ENCODE measurements at places on chromosomes 16 and 17.
A peak's percentile ranks its signal among the peaks of the same experiment; 100 is the strongest.

- peak; percentile 95 for DNase-seq
Observed at GRCh38 chr17:68035523-68036303, at the start of gene KPNA2. KPNA2 (plus strand) TSS chr17:68035735; CDS start chr17:68037133, 1,398 bp downstream.

DNA sequence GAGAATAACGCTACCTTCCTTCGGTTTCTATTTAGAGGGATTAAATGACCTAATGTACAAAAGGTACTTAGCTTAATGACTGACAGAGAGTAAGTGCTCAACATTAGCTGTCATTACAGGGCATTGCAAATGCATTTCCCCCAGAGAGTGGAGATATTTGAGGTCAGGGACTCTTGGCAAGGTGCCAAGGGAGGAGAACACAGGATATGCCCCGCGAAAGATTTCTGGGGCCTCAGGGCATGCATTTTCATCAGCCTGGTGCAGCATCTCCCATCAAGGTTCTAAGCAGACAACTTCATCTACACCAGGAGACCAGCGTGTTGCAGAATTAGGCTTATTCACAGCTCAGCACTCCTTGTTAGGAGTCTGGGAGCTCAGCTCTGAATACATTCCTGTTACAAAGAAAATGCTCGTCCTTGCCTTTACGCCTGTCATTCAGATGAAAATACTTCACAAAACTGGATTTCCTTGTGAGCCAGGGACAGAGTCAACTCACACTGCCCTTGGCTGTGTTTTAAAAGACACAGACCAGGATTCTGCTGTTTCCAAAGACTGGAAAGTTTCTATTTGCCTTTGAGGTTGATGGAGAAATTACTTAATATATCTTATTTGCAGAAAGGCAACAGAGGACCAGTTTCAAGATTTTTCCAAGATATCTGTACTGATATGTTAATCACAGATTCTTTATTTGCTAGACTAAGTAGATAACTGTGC is 108.2 kb downstream of the VAT1L start:
- peak; percentile 65 for DNase-seq

- no peak for DNase-seq
Observed at GRCh38 chr17:47665655-47666054, 15.9 kb downstream of the KPNB1 start.

DNA sequence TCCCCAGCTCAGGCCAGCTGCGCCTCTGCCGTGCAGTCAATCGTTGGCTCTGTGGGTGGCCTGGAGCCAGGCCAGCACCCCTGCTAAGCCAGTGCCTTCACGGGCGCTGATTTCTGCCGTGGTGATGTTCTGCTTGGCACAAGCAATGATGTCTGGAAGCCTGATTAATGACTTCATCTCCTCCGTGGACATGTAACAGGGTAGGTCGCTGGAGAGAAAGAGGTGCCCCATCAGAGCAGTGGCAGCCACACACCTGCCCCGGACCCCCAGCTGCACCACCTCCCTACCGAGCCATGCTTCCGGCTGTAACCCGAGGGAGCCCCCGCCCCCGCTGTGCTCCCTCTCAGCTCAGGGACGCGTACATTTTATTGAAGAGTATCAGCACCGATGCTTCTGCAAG is 1.9 kb downstream of the ARL16 start:
- DNase-seq = no peak

DNA sequence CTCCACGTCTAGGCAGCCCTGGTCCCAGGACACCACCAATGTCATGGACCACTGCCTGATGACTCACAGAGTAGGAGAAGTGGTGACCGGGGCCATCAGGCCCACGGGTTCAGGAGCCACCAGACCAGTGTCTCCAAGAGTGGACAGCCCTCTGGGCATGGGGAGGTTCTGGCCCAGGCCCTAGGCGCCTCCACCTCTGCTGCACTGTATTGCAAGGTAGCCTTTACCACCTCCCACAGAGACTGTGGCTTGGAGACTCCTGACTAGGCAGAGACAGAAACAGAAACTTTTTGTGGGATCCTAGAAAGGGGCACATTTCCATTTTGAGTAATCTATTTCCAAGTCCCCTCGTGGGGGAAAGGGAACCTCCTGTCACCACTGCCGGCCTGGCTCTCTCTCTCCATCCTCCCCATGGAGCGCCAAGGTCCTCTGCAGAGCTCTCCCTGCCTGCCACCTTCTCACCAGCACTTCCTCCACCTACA is 2.9 kb downstream of the CDIP1 start:
- DNase-seq = no peak

DNA sequence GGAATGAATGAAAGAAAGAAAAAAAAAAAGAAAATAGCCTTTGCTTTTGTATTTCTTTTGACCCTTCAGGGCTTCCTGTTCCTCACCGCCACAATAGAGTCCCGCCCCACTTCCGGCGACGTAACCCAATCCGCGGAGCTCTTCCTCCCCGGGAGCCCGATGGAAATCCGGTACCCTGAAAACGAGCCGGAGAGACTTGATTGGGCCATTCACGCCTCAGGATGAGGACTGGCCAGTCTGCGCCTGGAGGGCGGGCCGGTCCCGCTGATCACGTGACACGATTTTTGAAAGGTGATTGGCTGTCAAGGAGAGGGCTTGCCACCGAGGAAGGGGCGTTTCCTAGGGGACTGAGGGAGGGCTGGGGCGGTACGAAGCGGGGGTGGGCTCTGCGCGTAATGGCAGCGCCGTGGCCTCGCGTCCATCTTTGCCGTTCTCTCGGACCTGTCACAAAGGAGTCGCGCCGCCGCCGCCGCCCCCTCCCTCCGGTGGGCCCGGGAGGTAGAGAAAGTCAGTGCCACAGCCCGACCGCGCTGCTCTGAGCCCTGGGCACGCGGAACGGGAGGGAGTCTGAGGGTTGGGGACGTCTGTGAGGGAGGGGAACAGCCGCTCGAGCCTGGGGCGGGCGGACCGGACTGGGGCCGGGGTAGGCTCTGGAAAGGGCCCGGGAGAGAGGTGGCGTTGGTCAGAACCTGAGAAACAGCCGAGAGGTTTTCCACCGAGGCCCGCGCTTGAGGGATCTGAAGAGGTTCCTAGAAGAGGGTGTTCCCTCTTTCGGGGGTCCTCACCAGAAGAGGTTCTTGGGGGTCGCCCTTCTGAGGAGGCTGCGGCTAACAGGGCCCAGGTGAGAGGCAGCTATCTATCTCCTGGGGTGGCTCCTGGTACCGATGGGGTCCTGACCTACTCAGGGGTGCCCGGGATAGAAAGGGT is at the start of the genes PSME3IP1 and RSPRY1:
Gene PSME3IP1 (minus strand): TSS at position 95 of the 927 bp plus-strand sequence. CDS start 12,185 bp downstream, outside the sequence.
Gene RSPRY1 (plus strand): TSS at position 385 of the 927 bp plus-strand sequence. CDS start 18,330 bp downstream, outside the sequence.
- peak; percentile 95 for DNase-seq

GRCh38 chr16:66346221-66346620 is 20.3 kb upstream of the CDH5 start:
- DNase-seq = no peak

GRCh38 chr16:84643180-84643583 is 5.1 kb upstream of the KLHL36 start:
- no peak for DNase-seq

DNA sequence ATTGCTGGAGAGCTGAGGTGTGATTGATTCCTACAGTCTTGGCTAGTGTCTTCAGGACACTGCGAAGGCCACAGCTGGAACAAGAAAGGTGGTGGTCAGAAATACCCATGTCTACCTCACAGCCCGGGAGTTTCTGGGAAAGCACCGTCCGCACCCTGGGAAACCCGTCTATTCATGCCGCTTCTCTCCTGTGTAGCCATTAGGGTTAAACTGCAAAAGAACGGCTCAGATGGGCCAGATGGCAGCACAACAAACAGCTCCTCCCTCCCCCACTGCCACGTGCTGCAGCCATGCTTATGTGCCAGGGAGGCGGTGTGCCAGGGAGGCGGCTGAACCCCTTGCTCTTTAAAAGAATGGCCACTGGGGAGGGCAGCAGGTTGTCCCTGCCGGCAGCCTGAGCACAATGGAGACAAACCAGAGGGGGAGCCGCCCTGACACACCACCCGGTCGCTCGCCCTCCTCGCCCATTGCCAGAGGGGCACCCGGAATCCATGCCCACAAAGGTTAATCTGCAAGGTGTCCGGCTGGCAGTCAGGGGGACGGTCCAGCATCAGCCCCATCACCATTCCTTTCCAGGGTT is 65.2 kb downstream of the CYTH1 start:
- DNase-seq = no peak

DNA sequence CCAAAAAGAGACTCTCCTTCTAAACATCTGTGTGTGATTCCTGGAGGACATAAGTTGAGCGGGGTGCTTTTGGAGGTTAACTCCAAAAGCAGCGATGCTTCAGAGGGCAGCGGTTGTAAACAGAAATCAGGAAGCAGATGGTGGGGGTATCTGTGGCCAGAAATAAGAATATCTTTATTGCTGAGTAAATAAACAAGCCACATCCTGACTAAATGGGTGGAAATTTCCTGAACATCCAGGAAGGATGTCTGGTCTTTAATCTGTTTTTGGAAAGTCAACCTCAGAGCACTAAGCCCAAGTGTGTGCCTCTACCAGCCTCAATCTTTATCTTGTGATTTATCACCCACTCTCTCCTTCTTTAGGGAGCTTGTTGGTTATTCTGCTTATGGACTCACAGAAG is 123.3 kb downstream of the CDH13 start:
- DNase-seq = no peak

DNA sequence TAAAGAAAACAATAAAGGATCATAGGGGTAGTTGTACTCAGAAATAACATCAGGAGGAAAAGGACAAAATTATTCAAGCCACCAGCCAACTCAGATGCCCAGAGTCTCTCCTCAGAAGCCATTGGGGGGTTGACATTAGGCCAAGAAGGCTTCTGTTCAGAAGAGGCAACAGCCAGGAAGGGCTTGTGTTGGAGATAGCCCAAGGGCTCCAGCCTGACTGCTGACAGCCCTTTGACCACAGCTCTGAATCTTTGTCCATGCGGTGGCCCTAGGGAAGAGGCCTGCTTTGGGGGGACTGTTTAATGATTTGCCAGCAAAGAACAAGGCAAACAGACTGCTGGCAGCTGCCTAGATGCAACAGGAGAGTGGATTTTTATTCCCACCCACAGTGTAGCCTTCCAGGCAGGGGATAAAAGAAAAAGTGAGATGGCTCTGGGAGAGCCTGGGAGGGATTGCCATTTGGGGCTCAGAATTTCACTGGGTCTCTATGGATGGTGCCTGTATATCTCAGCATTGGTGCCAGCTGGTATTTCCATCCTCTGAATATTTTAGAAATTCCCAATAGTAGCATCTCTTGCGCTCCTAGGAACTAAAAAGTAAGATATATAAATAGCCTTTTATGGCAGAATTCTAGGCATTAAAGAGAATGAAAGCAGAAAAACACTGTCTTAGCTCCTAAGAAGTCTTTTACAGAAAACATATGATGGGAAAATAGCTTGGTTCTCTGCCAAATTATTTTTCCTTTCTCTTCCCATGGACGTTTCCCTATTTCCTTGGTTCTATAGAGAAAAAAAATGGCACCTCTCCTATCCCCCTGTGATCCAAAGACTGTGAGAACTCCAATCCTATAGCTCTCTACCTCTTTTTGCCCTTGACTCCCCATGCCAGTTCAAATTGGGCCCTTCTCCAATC is 29.4 kb upstream of the SUPT4H1 start:
- no peak for DNase-seq

DNA sequence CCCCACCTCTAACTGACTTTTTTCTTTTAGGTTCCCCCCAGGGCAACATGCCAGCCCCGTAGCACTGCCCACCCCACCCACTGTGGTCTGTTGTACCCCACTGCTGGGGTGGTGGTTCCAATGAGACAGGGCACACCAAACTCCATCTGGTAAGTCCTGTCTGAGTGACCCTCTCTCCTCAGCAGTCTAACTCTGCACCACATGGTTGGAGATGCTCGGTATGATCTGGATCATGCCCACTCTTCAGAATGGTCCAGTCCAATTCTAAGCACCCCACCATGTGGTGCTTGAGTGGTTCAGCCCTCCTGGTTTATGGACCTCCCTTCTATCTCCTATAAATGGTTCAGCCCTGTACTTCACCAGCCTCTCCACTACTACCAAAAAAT is 5.9 kb downstream of the KDM6B start:
- DNase-seq = no peak

DNA sequence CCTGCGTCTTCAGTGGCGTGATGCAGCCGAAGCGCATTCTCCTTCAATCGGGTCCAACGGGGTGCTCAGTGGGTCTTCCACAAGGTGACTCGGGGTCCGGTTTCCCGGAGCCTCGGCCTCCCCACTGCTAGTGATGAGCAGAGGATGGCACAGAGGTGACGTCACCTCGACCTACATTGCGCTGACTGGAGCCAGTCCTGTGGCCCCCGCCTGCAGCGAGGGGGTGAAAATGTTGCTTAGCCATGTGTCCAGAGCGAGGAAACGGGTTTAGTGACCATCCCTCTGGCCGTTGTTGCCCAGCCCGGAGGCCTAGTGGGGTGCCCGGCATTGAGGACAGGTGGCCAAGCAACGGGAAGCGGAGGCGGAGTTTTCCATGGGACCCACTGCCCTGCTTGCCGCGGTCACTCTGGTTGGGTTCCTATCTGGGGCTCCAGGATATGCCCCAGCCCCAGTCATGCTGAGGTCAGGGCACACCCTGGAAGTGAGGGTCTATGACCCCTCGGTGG is 190.6 kb upstream of the CIBAR2 start:
- DNase-seq = no peak

DNA sequence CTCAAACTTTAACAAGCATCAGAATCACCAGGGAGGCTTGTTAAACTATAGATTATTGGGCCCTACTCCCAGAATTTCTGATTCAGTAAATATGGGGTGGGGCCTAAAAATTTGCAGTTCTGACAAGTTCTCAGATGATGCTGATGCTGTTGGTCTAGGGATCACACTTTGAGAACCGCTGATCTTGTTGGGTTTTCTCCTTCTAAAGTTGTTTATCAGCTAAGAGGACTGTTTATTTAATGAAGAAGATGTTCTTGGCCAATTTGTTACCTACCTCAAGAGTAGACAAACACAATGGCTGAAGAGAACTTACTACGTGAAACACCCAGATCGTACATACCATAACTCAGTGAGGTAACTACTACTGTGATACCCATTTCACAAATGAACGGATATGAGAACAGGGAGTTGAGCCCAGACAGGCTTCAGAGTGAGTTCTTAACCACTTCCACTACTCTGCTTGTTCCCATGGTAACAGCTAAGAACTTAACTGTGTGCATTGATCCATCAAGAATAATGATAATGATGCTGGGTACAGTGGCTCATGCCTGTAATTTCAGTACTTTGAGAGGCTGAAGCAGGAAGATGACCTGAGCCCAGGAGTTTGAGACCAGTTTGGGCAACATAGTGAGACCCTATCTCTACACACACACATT is 85.3 kb upstream of the NSRP1 start:
- DNase-seq = no peak

DNA sequence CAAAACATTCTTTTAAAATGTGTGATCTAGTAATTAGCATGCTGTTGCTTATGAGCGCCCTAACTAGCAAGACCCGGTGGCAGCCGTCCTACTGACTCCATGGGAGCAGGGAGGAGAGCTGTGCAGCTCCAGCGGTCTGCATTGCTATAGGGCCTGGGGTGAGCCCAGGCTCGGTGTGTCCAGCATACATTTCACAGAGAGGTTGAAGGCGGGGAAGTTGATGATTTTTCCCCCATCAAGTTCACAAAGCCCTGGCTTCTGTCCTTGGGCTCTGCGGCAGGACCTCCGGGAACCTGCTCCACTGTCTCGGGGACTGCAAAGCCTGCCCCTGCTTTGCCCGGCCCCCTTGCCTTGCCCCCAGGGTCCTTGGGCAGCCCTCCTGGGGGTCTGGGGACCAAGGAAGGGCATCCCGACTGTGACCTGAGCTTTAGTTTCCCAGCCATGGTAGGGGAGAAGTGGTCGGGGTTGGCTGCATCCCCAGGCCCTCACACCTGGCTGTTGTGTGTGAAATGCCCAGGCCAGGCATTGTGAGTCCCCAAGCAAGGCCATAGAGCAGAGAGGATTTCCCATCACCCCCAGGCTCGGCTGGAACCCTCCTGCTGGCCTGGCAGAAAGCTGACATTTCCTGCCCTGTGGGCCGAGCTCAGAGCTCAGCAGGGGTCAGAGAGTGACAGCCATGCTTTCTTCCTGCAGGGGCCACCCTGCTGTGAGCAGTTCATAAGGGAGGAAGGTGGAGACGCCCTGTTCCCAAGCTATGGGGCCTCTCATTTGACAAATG is 24.8 kb downstream of the KCNJ12 start:
- no peak for DNase-seq

Data from NCI-H1436 treated with DMSO at 0.1 percent for 48 hours (cell line).